NCI-H446 treated with DMSO at 0.1 percent for 48 hours (cell line): ENCODE measurements at places on chromosomes 4 and X.

- DNase-seq = no peak
Observed at GRCh38 chr4:949656-950055, 17.4 kb downstream of the TMEM175 start.

- no peak for DNase-seq
Observed at GRCh38 chrX:42803320-42803719, 25.4 kb upstream of the PPP1R2C start.

DNA sequence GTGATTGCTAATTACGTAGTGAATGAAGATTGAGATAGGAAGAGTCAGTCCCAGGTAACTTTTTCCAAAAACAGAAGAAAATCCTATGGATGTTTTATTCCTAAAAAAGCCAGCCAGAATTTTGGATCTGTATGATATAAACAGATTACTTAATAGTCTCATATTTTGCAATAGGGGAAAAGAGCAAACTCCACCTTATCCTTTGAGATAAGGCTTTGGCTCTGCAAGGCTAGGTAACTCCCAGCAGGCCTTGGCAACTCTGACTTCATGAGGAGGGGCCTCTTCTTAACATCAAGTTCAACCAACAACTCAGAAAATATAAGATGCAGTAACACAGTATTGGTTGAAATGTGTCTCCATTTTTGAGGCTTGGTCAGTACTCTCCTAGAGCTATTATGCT is 98.7 kb upstream of the SLC4A4 start:
- DNase-seq = no peak

GRCh38 chrX:44975666-44976263 is 102.8 kb downstream of the KDM6A start:
- no peak for DNase-seq

- DNase-seq = no peak
Observed at GRCh38 chr4:3802571-3803474, 36.6 kb downstream of the ADRA2C start.

GRCh38 chr4:11746734-11747133 is 318.0 kb upstream of the HS3ST1 start:
- no peak for DNase-seq

GRCh38 chr4:60326735-60327134 is 873.4 kb upstream of the ADGRL3 start:
- DNase-seq = no peak

- no peak for DNase-seq
Observed at GRCh38 chrX:75746891-75747639, 38.0 kb downstream of the MAGEE2 start.

DNA sequence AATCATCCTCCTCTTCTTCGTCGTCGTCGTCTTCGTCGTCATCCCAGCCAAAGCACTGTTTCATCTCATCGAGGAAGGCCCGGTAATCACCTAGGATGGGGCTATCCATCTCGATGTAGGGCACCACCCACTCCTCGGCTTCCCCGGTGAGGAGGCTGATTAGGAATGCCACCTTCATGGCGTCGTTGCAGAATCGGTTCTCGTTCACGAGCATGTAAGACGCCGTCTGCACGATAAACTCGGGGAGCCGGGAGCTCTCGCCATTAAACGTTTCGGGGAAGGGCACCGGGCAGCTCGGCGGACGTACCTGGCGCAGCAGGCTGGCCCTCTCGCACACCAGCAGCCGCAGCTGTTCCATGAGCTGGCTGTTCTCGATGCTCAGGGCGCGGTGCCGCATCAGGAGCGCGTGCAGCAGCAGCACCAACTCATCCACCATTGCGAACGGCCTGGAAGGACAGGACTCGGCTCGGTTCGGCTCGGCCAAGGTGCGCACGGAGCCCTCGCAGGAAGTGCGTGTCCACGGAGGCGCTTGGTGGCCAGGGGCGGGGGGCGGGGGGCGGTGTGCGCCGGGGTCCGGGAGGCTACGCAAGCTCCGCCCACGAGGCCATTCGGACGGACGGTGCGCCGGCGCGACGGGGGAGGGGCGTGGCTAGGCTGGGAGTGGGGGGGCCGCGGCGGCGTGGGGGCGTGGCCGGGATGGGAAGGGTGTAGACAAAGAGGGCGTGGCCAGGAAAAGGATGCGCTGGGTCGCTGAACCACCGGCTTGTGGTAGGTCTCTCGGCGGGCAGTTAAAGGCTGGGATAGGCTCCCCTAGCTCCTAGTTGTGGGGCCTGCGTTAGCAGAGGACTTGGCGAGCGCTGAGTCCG is at the start of gene LDOC1:
TSS of gene LDOC1 (minus strand) at position 544 of the 866 bp plus-strand sequence. CDS start at position 436, 108 bp downstream.
- DNase-seq = no peak

- no peak for DNase-seq
Observed at GRCh38 chr4:72875138-72875537, 194.4 kb downstream of the COX18 start.
